ENCODE measurements at places on chromosomes 1 and 21.

- no peak for DNase-seq
These were observed 95.9 kb downstream of the SPSB1 start for GRCh38 chr1:9388335-9389180.

GRCh38 chr1:97901017-97901658 is 19.7 kb downstream of the DPYD start:
- no peak for DNase-seq

GRCh38 chr21:43754948-43755781 is 20.9 kb downstream of the CSTB start:
- no peak for DNase-seq

DNA sequence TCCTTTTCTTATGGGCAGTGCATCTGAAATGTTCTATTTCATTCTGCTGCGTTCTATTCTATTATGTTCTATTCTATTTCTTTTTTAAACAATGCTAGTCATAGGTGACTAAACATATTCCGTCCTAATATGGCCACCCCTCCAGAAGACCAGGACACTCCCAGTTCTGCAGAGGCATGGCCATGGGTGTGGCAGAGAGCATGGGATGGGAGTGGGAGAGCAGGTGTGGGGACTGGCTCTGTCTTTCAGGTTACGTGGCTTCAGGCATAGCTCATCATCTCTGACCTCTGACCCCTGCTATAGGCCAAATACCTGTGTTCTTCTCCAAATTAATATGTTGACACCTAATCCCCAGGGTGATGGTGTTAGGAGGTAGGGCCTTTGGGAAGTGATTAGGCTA is 33.4 kb upstream of the TLR5 start:
- DNase-seq = no peak

GRCh38 chr21:34923202-34923601 is 125.9 kb downstream of the RUNX1 start:
- no peak for DNase-seq

DNA sequence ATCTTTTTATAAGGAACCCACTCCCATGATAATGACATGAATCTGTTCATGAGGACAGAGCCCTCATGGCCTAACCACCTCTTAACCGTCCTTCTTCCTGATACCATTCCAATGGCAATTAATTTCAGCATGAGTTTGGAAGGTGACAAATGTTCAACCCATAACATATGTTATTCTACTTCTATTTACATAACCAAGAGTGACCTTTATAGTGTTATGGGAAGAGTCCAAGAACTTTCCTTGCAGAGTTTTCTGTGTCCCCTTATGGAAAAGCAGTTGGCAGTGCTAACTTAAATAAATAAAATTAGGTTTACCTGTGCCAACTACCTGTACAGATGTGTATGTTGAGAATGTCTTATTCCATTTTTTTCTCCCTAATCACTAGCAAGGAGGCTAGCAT is 11.1 kb downstream of the MAP10 start:
- no peak for DNase-seq

- DNase-seq = no peak
These were observed 29.6 kb downstream of the NHLH2 start for GRCh38 chr1:115811140-115811828.

GRCh38 chr1:28887835-28888682 is 26.3 kb upstream of the EPB41 start:
- no peak for DNase-seq

- DNase-seq = no peak
These were observed 4.5 kb downstream of the PEF1 start for GRCh38 chr1:31640179-31640578.

DNA sequence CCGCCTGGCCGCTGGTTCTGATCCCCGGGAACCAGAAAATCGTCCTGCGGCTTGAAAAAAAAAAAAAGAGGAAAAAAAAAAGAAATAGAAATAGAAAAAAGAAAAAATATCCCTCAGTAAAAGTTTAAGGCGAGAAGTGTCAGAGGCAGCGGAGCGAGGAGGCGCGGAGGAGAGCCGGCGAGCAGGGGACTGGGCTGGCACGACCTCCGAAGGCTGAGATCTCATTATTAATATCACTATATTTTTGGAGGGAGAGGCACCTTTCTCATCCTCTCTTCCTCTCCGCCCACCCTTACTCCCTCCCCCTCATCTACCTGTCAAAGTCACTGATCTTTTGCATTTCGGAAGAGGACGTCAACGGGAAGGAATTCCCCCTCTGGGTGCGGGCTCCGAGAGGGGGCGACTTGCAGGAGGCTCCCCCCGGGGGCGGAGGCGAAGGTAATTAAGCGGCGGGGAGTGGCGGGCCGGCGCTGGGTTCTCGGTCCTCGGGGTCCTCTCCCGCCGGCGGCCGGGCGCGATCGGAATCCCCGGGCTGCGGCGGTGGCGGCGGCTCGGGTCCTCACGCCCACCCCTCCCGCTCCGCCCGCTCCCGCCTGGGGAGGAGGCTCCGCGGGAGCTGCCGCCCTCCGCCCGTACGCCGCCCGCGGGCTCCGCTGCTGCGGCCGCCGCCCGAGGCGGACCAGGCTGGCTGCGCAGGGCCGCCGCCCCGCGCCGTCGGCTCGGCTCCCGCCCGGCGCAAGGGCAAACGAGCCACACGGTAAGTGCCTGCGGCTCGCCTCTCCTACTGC is at the start of gene NTNG1:
Gene NTNG1, plus strand, starts transcription at position 337 of the 788 bp plus-strand sequence.
- peak; percentile 64 for DNase-seq

GRCh38 chr1:1000357-1001056 is 610 bp upstream of the HES4 start:
- DNase-seq = peak; percentile 81

GRCh38 chr21:44599264-44600029 is 950 bp upstream of the KRTAP10-7 start:
- DNase-seq = no peak

DNA sequence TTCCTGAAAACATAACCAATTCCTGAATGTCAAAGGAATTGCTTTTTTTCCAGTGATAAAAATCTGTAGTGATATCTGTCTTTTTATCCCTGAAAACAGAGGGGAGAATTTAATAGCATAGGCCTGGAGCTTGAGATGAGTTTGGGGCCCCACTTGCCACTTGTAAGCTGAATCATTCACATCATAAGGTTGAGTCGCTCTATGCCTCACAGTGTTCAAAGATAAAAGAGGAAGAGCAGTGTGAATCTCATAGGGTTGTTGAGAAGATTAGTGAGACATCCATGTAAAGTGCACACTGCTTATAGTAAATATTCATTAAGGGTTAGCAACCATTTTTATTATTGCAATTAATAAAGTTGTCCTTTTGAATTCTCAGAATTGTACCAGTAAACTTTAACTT is 271.3 kb downstream of the DNM3 start:
- no peak for DNase-seq

GRCh38 chr1:229347528-229347927 is 4.7 kb upstream of the CCSAP start:
- no peak for DNase-seq

DNA sequence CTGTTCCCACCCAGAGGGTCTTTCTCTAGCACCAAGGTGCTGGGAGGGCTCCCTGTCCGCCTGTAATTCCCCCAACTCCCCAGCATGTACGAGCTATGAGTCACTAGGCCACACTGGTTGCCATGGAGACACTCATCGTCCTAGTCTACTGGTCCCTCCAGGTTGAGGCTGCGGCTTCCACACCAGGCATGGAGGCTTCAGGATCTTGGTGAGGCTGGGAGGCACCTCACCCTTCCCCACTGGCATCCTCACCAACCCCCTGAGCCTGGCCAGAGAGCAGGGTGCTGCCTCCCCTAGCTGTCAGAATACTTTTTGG is 75.6 kb upstream of the KAZN start:
- peak; percentile 57 for DNase-seq

DNA sequence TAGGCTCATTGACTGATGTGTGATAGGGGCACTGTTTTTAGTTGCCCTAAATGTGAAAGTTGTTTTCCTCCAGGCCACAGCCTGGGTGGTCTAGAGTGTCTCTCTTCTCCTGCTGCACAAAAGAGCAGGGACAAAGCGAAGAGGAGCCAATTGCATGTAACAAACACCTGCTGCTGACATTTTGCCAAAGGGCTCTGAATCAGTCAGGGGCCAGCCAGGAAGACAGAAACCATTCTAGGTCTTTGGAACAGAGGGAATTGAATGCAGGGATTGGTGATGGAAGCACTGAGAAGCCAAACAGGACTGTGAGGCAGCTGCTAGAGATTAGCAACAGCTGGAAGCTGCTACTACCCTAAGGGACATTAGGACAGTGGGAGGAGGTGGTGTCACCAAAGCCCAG is 185.3 kb upstream of the POU3F1 start:
- DNase-seq = no peak

GRCh38 chr1:7346600-7347570 is 424.2 kb upstream of the VAMP3 start:
- no peak for DNase-seq

- DNase-seq = no peak
These were observed 40.5 kb upstream of the H6PD start for GRCh38 chr1:9194024-9194423.

DNA sequence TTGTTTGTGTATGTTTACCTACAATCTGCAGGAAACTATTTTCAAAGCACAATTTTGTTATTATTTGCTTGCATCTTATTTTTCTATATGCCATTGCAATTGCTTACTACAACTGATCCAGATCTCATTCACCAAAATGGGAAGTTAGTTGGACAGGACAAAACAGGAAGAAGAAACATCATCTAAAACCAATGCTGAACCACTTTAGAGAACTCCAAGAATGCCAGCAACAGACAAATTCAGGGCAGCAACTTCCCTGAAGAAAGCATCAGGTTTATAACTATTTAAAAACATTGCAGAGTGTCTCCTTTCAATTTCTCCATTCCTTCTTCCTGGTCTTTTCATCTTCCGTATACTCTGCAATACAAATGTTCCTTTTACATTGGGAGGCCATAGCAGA is 82.4 kb upstream of the SMYD2 start:
- no peak for DNase-seq

GRCh38 chr1:54653036-54653435 is 11.4 kb downstream of the MROH7 start:
- DNase-seq = peak; percentile 3

All from GM10248 (cell line).